ENCODE measurements at places on chromosomes 3 and 15.

- DNase-seq, result no peak
Measured at GRCh38 chr15:74809242-74809641, 3.4 kb upstream of the LMAN1L start.

DNA sequence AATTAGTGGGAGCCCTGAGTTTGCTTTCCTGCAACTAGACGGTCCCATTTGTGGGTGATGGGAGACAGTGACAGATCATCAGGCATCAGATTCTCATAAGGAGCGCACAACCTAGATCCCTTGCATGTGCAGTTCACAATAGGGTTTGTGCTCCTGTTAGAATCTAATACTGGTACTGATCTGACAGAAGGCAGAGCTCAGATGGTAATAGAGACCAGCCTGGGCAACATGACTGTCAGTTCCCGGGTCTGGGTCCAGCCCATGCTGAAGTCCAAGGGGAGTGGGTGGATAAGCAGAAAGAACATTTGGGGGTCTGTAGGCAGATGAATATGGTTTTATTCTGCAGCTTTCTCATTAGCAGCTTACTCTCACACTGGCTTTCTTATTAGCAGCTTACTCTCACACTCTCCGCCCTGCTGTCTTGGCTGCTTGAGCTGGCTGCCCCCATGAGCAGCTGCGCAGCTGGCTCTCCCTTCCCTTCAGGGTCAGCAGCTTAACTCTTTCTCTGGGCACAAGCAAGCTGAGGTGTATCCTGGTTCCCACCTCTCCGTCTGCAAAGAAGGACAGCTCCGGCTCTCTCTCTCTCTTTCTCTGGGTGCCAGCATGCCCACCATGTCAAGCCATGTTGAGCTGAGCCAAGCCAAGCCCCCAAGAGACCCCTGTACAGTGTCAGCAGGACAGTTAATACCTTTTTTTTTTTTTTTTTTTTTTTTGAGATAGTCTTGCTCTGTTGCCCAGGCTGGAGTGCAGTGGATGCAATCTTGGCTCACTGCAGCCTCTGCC lies 46.5 kb downstream of the KLHDC8B start:
- no peak for DNase-seq

GRCh38 chr3:197559651-197560050 lies 3.9 kb upstream of the BDH1 start:
- DNase-seq, result no peak

- peak; percentile 45 for DNase-seq
Measured at GRCh38 chr3:98817547-98818041, 54.5 kb downstream of the ST3GAL6 start.

GRCh38 chr15:91592567-91592966 lies 260.9 kb upstream of the SLCO3A1 start:
- DNase-seq, result no peak

GRCh38 chr3:17009826-17010225 lies 125.1 kb downstream of the PLCL2 start:
- DNase-seq, result no peak

DNA sequence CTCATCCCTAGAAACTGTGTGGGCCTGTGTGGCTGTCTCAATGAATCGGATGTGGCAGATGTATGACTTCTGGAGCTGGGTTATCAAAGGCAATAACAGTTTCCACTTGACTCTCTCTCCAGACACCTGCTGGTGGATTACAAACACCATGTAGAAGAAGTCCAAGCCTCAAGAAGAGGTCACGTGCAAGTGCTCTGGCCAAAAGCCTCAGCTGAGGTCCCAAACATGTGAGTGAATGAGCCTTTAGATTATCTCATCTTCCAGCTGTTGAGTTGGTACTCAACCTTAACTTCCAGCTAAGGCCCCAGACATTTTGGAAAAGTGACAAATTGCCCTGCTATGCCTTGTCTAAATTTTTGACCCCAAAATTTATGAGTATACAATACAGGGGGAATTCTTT lies 42.7 kb upstream of the IL12A start:
- no peak for DNase-seq

DNA sequence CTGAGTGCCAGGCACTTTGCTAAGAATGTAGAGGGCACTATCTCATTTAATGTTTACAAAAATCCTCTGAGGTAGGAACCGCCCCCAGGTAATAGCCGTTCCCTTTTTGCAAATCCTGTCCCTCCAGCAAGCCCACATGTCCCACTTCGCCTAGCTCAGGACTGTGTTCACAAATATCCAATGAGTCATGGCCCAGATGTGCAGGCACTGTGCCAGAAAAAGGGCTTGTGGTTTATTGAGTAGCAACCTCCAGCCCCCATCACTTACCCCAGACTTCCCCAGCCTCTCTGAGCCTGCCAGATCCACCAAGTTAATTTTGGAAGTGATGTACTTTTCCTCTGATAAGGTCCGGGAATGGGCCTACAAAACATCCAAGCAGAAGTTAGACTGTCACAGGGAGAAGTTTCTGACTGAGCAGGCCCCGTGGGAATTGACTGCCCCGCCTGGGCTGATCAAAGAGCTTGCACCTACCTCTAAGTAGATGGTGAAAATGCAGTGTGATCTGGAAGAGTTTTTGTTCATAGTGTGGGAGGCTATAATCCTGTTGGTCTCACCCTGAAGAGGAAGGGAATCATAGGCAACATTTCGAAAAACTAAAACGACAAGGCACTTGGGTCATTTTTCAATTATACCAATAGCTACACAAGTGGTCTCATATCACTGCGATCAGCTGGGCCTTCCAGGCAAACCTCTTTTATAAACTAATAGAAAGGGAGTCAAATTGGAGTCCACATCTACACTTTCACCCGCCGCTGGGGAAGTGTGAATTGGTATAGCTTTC lies 15.7 kb downstream of the KIF9 start:
- peak; percentile 97 for DNase-seq

GRCh38 chr3:17195856-17196604 lies 311.3 kb downstream of the PLCL2 start:
- DNase-seq, result peak; percentile 25

DNA sequence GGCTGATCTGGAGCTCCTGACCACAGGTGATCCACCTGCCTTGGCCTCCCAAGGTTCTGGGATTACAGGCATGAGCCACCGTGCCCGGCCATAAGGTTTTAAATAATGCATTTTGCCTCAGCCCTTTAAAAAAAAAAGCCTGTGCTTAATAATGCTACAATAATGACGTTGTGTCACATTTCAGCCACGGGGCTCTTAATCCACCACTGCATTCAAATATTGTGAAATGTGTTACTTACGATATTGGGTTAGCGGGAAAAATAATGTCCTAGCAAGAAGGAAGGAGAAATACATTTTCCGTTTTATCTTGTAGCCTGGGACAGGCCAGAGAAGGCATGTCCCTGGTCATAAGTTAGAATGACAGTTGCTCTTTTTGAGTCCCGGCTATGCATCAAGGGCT lies 17.6 kb downstream of the PAQR5 start:
- DNase-seq, result no peak

- no peak for DNase-seq
Measured at GRCh38 chr3:39144748-39145380, 8.5 kb downstream of the CSRNP1 start.

GRCh38 chr15:93319121-93319814 lies 230.3 kb upstream of the RGMA start:
- no peak for DNase-seq

DNA sequence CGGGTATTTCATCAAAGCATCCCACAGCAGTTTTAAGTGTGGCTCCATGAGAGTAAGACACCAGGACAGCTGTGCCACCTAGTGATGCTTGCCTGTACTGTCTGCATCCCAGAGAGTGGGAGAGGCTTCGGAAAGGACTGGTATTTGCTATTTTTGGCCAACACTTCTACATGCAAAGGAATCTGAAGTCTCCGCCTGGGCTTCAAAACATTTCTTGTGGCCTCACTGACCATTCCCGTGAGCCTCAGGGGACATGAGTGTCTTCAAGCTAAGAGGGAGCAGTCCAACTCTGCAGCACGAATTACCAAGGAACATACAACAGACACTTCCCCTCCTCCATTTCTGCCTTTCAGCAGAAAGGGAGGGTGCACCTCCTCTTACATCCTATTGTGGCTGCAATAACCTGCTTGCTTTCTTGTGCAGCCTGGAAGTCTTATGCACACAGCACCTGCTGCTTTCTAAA lies 177.5 kb downstream of the RORA start:
- peak; percentile 68 for DNase-seq

DNA sequence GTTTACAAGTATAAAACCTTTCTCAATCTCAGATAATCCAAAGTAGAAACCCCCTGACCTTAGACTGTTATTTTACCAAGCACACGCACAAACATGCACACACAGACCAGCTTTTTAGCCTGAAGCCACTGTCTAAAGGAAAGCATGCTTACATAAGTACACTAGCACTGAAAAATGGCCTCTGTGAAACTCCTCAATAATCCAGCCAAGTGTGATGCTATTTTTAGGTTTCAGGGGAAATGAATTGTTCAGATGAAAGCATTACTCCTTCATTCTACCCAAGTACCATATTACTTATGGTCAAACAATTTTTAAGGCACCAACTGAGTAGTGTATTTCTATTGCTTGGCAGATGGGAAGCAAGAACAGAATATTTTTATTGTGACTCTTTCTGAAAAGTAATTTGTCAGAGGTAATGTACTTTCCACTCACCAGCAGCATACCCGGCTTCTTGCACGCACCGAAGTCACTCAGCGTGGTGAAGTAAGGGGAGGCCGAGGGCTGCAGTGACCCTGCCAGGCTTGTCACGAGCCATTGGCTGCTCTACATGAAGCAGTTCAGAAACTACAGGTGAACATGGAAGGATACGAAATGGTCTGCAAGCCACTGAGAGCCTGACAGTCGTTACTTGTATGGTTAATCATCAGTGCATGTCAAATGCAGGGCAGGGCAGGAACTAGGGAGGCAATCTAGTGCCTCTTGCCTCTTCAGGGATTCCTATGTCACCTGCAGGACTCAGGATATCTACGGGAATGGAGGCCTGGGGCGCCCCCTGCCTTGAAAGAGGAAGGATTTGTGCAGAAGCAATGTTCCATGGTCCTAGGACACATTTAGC lies 106.7 kb downstream of the GABRB3 start:
- no peak for DNase-seq

DNA sequence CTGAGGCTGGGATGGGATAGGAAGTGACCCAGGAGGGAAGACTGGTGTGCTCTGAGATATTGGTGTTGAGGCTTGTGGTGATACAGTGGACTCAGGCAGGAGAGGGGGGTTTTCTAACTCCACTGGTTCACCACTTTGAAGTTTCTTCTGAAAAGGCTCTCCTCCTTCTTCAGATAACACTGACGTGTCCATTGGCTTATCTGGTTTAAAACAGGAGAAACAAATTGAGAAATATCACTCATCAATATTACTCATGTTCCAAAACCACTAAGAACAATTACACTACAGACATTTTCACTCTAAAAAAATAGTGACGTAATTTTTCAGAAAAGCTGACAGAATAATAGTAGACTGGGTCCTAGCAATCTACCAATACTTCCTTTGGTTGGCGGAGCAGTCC lies 23.1 kb downstream of the TP53BP1 start:
- DNase-seq, result peak; percentile 90

GRCh38 chr15:37691911-37692310 lies 242.5 kb upstream of the TMCO5A start:
- DNase-seq, result peak; percentile 21

- no peak for DNase-seq
Measured at GRCh38 chr3:112001526-112001925, 2.8 kb downstream of the TAGLN3 start.

DNA sequence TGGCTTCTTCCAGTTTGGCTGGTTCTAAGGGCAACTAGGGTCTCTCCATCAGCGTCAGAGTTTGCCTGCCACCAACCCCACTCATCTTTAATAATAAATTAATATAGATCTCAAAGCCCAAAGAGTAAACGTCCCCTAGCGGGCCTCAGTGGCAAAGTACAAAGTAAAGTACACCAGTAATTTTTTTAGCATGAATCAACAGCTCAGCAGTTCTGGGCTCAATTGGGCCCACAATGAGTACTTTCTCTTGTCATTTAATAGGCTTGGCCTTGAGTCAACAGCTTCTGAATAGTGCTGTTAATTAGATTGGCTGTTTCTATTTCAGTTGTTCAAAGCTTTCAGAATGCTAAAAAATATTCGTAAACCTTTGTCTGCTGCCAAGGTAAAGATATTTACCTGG lies 89.0 kb upstream of the PFN2 start:
- DNase-seq, result no peak

- no peak for DNase-seq
Measured at GRCh38 chr3:121566773-121567172, 976 bp upstream of the ARGFX start.

- peak; percentile 19 for DNase-seq
Measured at GRCh38 chr15:65970937-65971740, 101.8 kb downstream of the RAB11A start.

- DNase-seq, result peak; percentile 51
Measured at GRCh38 chr3:170471149-170471548, 52.5 kb downstream of the CLDN11 start.

- no peak for DNase-seq
Measured at GRCh38 chr15:88223084-88223483, 33.5 kb downstream of the NTRK3 start.

DNA sequence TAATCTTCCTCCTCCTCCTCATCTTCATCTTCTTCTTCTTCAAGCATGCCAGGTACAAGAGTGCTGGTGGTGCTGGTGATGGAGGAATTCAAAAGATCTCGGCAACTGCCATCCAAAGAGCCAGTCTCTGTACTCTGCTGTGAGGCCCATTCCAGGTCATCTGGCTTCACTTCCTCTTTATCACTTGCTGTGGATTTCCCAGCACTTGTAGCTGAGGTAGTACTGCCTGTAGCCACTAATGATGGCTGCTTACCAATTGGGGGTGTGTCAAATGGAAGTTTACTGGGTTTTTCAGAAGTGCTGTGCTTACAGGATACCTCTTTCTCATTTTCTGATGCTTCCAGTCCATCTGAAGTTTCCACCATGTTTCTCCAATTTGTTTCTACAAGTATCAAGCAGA lies 28.8 kb upstream of the SHC4 start:
- DNase-seq, result no peak

DNA sequence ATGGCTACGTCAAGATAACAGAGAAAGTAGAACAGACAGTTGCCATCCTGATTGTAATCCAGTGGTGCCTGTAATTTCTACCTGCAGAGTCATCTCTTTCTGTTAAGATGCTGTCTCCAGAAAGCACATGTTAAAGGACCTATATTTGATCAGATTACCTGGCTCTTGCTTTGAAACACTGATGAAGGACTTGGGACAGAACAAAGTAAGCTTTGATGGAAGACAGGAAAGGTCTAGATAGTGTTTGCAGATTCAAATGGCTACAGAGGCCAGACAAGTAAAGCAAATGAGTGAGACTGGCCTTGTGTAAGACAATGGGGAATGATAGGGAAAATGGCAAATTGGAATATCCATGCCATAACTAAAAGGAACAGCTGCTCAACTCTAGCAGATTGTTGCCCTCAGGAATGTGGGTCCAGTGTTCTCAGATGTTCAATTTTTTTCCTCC lies 1.8 kb upstream of the GSK3B start:
- no peak for DNase-seq

Measured in fibroblast of lung (primary cell).